ENCODE measurements at places on chromosomes 4 and X.

- DNase-seq: no peak
These were observed 71.6 kb downstream of the SHROOM2 start for GRCh38 chrX:9857575-9858474.

DNA sequence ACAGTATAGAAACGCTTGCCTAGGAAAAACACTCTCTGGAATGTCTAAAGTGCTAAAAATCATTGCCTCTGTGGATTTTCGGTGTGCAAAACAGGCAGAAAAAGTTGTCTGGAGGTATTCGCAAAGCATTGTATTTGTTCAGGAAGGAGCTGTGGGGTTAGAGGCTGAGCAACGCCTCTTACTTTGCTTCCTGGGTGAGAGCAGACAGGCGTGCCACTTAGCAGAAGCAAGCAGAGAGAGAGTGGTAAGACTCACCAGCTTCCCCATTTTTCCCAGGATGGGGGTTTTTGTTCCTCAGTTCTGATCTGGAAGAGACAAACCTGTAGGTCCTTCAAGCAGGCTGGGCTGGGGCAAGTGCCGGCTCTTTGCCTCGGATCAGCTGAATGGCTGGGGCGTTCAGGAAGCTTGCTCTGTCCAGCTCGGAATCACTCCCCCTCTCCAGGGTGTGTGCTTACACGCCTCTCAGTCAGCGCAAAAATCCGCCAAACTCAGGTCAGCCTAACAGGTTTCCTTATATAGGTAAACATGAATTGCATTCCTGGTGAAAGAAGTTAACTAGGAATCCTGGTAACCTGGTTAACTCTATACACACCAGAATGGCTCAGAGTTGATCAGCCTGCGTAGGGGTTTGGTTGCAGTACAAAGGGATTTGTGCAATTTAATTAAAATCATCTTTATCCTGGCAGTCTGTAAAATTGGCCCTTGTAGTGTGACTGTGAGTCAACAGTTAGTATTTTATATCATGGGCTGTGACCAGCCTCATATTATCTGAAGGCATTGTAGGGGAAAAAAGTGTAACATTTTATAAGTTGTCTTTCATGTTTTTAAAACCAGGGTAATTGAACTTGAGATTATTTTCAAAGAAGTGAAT, 213.1 kb upstream of the MID1 start:
- no peak for DNase-seq

- DNase-seq: no peak
These were observed 254.7 kb downstream of the FBXW7 start for GRCh38 chr4:152281211-152281610.

GRCh38 chrX:27679281-27679680, 89.1 kb downstream of the DCAF8L2 start:
- DNase-seq: no peak

- DNase-seq: no peak
These were observed 73.9 kb downstream of the ARHGAP6 start for GRCh38 chrX:11591723-11592346.

- no peak for DNase-seq
These were observed 25.5 kb downstream of the PRMT9 start for GRCh38 chr4:147658501-147658900.

DNA sequence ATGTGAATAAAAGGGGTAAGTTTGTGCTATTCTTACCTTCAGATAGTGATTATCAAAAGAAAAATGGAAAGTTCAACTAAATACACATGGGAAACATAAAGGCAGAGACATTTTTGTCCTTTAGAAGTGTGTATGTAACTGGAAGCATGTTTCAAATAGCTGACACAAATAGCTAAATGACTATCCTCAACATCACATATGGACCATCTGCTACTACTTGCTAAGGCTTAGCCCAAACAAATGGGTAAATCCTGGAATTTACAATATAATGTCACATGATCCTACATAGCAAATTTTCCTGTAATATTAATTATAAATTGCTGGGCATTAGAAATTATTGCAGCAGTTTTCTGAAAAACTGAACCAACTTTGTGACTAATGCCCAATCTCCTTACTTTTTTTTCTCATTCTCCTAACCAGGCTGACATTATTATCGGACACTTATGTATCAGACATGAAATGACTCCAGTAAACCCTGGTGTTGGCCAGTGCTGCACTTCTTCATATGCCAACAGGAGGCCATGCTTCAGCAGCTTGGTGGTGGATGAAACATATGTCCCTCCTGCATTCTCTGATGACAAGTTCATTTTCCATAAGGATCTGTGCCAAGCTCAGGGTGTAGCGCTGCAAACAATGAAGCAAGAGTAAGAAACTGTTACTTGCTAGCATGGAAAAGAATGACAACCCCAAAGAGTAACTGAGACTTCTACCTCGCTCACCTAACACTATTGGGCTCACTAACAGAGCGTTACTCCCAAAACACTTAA, 16.1 kb downstream of the AFP start:
- DNase-seq: no peak

- DNase-seq: no peak
These were observed 181.8 kb upstream of the GPRIN3 start for GRCh38 chr4:89489338-89489771.

DNA sequence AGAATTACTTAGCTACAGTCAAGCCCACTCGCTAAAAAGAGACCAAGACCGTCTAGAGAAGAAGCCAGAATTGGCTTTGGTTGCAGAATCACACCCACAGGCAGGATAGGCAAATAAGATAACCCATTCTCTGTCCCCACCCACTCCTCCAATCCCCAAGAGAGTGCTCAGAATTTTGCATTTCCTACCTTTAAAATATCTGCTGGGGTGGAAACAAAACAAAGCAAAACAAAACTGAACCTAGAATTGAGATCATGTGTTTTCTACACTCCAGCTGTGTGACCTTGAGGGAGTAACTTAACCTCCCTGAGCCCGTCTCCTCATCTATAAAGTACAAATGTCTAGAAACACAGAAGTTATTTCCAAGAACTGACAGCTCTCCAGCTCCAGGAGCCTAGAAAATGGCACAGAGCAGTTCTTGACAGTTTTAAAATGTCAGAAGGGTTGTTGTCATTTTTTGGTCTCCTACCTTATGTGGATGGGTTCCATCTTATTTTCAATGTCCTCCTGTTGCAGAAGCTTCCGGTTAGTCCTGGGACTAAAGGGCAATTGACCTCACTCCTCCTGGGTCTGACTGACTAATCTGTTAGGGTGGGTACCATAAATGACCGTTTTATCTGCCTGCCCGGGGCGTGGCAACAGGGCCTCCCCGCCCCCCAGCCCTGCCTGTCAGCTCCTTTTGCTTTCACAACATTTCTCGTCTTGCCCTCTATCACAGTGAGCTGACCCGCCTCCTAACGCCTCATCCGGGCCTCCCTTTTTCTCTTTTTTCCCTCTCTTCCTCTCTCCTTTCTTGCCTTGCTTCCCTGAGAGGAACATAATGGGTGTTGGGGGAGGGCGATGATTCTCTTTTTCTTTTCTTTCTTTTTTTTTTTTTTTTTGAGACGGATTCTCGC, 114.0 kb downstream of the RBM47 start:
- no peak for DNase-seq

DNA sequence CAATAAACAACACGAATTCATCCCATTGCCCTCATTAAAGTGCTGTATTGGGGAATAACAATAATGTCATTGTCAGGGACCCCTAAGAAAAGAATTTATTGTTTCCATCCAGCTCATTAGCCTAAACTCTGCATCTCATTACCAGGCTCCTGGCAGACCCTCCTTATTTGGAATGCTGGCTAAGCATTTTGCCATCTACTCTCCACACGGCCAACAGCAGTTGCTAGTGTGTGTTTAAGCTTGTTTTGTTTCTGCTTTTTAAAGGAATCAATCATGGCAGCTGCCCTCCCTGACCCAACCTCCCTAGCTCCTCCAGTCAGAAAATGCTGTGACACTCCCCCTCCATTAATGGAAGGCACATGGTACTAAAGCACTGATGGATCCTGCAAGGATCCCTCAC, 43.5 kb downstream of the GATB start:
- DNase-seq: no peak

- DNase-seq: no peak
These were observed 304.8 kb downstream of the QDPR start for GRCh38 chr4:17206829-17207801.

DNA sequence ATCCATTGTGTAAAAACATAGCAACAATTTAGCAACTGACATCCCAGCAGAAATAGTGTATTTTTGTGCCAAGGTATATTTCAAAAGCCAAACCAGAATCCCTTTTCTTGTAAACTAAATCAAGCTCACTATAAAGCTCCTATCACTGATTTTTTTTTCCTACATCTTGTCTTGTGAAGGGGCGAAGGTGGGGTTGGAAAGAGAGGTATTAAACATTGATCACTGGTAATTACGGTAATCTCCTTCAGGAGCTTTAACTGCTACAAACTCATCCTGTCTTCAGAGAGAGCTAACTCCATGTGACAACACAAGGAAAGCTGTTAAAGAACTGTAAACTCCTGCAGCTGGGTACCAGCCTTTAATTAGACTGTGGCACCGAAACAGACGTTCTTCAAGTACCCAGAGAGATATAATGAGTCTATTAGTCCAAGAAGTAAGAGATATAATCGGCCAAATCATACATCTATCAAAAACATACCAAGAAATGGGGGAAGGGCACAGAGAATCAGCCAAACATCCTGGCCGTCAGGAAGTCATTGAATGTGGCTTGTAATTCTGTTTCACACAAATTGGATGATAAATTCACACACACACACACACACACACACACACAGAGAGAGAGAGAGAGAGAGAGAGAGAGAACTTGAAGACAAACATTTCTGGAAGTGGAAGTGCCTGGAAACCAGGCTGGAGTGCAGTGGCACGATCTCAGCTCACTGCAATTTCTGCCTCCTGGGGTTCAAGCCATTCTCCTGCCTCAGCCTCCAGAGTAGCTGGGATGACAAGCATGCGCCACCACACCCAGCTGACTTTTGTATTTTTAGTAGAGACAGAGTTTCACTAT, 111.9 kb upstream of the PPARGC1A start:
- DNase-seq: no peak

GRCh38 chr4:159983082-159983481, 880.2 kb downstream of the RAPGEF2 start:
- no peak for DNase-seq

GRCh38 chr4:27720010-27720766, 859.5 kb downstream of the STIM2 start:
- no peak for DNase-seq

DNA sequence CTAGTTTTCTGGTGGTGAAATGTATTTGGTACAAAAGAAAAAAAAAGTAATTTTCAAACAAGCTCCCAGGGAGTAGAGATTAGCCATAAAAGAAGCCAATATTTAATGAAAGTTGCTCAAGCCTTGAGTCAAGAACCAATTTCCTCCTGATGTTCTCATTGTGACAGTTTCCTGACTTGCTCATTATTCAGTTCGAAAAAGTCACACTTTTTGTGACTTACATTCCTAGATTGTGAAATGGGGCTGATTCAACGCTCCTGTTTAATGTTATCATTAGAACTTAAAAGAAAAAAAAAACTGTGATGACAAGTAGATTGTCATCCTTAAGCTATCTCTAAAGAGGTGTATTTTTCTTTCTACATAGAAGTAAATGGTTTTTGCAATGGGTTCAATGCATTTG, 122.6 kb upstream of the BMPR1B start:
- no peak for DNase-seq

DNA sequence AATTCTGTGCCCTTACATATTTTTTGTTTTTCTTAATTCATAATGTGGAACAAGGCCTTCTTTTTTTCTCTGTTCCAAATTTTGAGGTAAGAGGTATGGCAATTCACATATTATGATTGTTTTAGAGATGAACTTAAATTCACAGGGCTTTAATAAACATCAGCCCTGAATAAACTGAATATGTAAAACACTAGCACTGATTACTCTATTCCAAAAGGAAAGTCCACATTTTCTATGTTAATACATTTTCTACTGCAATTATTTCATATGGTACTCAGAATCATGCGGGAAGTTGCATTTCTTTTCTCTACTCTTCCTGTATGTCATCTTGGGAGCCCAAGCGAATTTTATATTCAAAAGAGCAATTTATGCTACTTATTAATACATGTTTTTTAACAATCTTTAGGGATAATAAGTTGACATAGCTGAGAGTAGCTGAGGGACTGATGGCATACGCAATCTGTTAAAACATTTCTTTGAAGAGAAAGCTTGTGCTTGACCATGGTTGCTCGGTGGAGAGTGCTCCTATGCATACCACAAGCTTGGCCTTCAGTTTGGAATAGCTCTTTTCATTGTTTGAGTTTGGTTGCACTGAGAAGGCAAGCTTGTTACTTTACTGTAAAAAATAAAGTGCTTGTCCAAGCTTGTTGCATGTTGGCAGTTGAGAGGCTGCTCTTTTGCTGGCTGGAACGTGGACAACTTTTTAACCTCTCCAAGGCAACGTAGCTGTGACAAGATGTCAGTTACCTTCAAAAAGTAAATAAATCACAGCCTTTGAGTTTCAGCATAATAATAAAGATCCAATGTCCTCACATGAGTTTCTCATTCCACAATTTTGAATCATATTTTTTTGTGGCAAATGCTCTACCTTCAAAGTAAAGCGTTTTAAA, 196.3 kb upstream of the SPRY1 start:
- DNase-seq: no peak

DNA sequence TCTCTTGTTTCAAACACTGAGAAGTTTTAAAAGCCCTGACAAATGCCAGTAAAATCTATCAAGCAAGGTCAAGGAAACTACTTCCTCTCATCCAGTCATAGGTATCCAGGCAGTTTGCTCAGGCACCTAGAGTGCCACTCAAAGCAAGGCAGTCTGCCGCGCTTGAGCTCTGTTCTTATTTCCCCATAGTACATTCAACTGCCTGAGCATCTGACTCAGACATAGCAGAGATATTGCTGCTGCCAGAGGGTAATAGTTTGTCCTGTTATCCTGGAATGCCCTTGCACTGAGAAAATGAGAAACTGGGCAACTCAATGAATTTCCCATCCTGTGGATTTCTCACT, 16.1 kb upstream of the ATP8A1 start:
- DNase-seq: no peak

GRCh38 chrX:57647020-57647419, 33.0 kb downstream of the NLRP2B start:
- no peak for DNase-seq

- no peak for DNase-seq
These were observed 157.4 kb downstream of the PTTG2 start for GRCh38 chr4:38117591-38117990.

DNA sequence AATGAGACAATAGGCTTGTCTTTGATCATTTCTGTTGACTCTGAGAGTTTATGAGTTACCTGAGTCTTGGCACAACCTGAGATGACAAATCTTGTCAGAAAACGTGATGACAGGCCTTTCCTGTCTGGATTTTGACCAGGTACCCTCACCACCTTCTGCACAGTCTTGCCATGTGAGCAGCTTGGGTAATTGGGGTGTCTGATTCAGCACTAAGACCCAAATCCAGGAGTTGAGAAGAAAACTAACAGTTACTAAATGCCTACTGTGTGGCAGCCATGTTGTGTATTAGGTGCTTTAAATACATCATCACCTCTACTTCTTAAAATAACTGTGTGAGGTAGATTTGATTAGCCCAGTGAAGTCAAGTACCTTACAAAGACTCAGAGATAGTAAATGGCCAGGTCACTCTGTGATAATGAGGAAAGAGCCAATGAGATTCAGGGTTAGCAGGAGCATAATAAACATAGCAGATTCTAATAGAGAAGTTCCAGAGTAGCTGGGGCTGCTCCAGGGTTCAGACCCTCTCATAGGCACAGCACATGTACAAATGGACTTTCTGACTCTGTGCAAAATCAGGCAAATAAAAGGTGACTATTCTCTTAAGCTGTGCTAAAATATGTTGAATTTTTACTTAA, 2.8 kb downstream of the EREG start:
- no peak for DNase-seq
